ENCODE measurements at places on chromosomes 3 and 15.

DNA sequence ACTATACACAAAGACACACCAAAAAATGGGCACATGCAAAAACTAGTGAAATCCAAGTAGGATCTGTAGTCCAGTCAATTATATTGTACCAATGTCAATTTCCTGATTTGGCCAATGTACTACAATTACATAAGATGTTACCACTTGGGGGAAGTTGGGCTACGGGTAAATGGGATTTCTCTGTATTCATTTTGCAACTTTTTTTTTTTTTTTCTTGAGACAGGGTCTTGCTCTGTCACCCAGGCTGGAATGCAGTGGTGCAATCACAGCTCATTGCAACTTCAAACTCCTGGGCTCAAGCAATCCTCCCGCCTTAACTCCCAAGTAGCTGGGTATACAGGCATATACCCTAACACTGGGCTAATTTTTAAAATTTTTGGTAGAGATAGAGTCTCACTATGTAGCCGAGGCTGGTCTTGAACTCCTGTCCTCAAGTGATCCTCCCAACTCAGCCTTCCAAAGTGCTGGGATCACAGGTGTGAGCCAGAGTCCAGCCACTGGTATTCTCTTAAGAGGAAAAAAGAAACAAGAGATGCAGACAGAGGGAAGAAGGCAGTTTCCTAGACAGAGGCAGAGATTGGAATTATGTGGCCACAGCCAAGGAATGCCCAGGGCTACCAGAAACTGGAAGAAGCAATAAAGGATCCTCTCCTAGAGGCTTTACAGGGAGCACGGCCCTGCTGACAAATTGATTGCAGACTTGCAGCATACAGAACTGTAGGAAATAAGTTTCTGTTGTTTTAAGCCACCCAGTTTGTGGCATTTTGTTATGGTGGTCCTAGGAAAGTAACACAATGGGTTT lies 33.3 kb downstream of the TFDP2 start:
- DNase-seq: no peak

DNA sequence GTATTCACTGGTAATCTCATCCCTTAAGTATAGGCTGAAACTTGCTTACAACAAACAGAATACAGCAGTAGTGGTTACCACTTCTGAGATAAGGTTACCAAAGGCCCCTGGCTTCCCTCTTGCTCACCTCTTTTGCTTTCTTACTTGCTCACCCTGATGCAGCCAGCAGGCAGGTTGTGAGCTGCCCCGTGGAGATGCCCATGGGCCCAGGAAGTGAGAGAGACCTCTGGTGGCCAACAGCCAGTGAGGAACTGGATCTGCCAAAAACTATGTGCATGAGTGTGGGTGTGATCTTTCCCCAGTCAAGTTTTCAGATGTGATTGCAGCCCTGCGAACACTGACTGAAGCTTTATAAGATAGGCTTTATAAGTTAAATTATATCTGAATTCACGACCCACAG lies 48.7 kb downstream of the NMNAT3 start:
- no peak for DNase-seq

GRCh38 chr3:133428552-133428951 lies 28.7 kb downstream of the BFSP2 start:
- DNase-seq: no peak

DNA sequence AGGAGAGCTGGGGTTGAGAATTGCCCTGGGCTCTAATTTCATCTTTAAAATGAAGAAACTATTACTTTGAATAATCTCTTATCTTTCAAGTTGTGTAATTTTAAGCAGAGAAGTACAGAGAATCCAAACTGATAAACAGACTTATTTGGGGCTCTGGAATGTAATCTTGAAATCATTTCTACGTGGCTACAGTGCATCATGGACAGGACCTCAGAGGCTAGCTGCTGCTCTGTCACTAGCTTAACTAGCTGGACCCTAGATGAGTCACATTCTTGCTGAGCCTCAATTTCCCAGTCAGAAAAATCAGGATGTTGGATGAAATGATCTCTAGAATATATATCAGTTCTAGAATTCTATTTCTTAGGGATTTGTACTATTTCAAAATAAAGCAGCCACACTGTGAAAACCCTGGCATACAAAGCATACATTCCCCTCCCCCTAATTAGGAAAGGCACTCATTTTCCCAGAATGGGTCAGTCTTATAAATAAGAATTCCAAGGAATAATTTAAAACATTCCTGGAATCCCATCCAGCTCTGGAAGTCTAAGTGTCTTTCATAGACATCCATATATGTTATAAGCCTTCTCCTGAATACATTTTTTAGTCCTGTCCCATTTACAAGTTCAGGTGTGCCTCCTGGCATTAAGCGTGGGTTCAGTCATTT lies 47.2 kb downstream of the RASGRP1 start:
- DNase-seq: no peak

All from NCI-H1694 (cell line).